ENCODE measurements at places on chromosomes 5 and 9. TPM values are rescaled to one million over a fixed set of nuclear protein-coding genes. Genes with fewer than 3 reads are reported as not detected.

The KCNV2 gene
- total RNA-seq: 1.4 TPM

The CFAP77 gene
- 2.4 TPM for total RNA-seq

The EIF4E1B gene
- total RNA-seq: not detected

The OR1J1 gene
- total RNA-seq: not detected

The MOB3B gene
- total RNA-seq: 3.1 TPM

The PCDHGA8 gene
- 4.2 TPM for total RNA-seq

The LPAR1 gene
- total RNA-seq: 29.2 TPM

The EPB41L4B gene
- total RNA-seq: 13.3 TPM

The PLAC8L1 gene
- not detected for total RNA-seq

The AUH gene
- 76.1 TPM for total RNA-seq

GRCh38 chr5:67493676-67494075, 297.1 kb upstream of the CD180 start:
- DNase-seq: peak; percentile 38

DNA sequence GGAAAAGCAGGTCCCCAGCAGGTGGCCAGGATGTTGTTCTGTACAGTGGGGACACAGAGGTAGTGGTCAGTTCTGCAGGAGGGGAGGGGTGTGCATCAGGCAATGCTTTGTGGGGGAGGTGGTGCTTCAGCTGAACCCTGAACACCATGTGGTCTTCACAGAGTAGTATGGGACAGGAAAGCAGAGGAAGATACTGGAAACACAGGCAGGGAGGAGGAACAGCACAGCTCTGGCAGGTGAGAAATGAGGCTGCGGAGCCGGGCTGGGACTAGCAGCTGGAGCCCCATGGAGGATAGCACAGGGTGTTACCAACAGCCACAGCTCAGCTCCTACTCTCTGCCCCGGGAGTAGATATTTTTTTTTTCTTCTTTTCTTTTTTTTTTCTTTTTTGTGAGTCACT, 161.5 kb downstream of the ENTREP1 start:
- DNase-seq: no peak

- no peak for DNase-seq
Measured at GRCh38 chr9:26205261-26205660, 527.0 kb upstream of the TUSC1 start.

- DNase-seq: no peak
Measured at GRCh38 chr9:126049896-126050604, 276.6 kb upstream of the MVB12B start.

DNA sequence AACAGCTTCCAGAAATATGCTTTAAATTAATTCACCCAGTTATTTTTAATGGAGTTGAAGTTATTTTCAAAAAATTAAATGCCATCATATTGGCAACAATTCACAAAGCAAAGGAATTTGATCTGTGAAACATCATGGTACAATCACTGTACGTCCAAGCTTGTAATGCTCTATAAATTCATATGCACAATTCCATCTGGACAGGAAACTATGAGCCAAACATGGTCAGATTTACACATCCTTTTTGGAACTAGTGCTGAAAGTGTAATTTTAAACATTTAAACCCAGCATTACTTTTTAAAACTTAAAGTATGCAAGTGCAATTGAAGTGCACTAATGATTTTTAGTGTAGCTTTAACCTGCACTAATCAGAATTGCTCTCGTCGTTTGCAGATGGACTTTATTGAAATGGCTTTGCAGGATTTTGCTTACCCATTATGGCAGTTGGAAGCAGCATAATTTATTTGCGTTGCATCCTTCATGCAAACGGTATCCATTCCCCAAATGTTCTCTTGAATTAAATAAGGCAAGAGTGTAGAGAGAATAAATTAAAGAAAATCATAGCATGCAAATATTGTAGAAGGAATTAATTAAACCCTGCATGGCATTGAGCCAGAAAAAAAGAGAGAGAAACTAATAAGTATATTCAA, 21.0 kb upstream of the OR13F1 start:
- no peak for DNase-seq

DNA sequence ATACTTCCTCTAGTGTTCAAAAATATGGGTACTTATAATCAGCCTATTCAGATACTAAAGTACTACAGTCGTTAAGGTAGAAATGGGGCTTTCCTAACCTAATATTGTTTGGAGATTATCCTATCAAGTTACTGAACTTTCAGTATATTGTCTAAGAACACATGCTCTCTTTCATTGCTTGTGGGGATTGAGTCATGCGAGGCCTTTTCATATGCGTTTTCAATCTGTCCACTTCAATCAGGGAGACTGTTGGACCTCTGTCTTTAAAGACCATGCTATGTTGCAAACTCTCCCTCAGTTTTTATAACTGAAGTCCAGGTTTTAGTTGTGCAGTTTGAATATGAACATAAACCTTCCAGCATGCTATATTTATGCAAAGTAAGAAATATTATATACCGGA, 15.0 kb downstream of the PRR16 start:
- no peak for DNase-seq

GRCh38 chr5:180823940-180824629, 21.5 kb upstream of the MGAT1 start:
- DNase-seq: no peak

DNA sequence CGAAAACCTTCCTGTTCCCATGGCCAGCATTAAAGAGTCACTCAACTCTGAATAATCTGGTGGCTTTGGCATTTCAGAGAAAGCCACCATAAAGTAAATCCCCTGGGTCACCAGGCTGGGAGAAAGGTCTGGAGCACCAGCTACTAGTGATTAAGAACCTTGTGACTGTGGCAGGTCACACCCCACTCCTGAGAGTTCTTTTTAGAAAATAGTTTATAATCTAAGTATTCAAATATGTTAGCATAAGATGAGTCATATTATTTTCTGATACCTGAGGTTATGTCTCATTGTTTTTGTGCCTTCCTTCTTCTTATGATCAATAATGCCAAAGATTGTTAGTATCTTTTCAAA, 351.7 kb downstream of the ARRDC3 start:
- DNase-seq: no peak

GRCh38 chr5:152288499-152288898, 116.6 kb downstream of the NMUR2 start:
- DNase-seq: no peak

- DNase-seq: no peak
Measured at GRCh38 chr9:79817438-79818004, 245.8 kb downstream of the TLE4 start.

DNA sequence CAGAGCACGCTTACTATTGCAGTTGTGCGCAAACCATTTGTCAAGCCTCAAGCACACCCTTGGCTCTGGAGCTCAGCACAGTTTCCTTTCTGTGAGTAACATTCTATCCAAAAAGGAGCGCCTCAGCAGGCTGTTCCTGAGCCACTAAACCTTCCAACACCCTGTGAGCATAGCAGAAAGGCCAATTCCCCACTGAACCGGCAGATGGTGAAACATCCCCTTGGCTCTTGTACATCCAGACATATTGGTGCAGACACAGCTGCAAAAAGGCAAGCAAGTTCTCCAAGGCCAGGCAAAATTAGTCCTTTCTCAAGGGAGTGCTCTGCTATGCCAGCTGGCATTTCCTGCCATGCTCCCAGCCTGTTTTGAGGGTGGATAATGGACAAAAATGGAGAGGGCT, 44.1 kb upstream of the CEMIP2 start:
- no peak for DNase-seq

DNA sequence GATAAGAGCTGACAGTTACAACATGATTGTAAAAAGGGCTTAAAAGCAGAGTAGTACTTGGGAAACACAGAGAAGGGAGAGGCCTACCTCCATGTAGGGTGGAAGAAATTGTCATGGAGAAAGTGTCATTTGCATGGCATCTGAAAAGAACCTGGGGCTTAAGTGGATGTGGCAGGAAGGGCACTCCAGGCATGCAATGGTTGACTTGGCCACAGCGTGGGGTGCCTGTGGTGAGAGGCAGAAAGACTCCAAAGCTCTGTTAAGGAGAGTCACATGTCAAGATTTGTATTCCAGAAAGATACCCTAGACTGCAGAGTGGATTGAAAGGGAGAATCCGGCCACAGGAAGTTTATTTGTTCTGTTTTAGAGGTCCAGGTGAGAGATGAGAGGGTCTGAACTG, 2.4 kb downstream of the POLR3G start:
- DNase-seq: no peak

DNA sequence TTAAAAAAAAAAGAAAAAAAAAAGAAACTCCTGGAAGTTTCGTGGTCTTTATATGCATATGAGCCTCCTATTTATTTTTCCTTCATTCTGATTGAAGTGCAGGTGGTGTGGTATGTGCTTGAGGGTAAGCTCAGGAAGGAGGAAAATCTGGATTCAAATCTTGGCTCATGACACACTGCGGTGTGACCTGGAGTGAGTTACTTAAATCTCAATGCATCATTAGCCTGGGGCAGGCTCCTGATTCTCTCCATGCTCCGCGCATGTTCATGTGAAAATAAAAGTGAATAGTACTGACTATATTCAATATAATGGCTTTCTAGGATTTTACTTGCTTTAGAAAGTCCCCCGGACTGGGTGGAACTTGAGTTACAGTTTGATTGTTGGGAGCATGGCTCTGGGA, 35.6 kb downstream of the PTTG1 start:
- no peak for DNase-seq

DNA sequence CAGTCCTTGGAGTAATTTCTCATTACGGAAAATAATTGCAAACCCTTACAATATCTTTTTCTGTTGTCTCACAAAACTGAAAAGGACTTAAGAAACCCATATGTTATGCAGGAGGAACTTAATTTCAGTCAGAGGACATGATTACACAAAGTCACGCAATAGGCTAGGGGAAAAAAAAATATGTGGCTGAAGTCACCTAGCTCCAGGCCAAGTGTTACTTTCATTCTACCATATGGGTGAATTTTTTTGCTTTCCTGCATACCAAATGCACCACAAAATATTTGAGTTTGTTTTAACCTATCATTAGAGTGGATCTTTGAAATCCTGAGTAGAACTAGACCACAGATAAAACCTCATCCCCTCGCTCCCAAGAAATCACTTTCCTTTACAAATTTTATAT, 523.5 kb downstream of the CAAP1 start:
- DNase-seq: no peak

- no peak for DNase-seq
Measured at GRCh38 chr9:127495884-127496555, 44.7 kb downstream of the LRSAM1 start.

GRCh38 chr9:97179616-97180015, 127.8 kb upstream of the CCDC180 start:
- no peak for DNase-seq

DNA sequence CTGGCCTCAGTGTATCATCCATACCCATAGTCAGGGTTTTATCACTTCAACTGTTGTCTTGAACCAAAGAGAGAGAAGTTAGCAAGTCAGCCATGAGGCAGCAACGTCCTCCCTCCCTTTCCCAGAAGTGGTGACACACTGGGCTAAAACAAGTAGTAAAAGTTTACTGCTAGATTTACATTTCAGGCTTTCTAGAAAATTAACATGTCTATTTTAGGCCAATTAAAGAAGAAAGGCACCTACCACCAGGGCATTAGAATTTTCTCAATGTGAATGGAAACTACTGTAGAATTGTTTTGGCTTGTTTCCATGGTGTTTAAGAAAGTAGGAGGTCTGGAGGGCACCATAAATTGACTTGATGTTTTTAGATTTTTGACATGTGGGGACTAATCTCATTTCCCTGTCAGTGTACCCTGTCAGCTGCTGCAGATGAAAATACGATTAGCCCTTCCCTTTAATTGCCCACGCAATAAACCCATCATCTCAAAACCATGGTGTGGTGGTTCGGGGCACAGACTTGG, 121.8 kb upstream of the ELL2 start:
- no peak for DNase-seq

- DNase-seq: no peak
Measured at GRCh38 chr5:142315096-142315900, 9.5 kb downstream of the SPRY4 start.

- no peak for DNase-seq
Measured at GRCh38 chr9:127776924-127777289, 1.6 kb downstream of the SH2D3C start.

DNA sequence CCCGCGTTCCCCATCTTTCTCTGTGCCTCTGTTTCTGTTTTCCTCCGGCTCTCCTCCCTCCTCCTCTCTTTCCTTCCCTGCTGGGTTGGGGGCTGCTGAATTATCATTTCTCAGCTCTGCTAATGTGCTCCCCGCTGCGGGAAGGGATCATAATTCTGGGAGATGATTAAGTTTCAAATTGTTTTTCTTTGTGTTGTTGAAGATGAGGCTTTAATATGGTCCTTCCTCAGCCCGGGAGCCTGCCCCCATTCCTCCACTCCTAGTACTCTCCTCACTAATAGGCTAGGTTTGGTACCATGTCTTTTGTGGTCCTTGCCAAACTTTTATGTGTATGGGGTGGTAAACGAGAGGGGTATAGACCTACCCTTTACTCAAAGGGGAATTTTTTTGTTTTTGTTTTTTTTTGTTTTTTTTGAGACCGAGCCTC, 5.7 kb upstream of the PCDH1 start:
- no peak for DNase-seq

DNA sequence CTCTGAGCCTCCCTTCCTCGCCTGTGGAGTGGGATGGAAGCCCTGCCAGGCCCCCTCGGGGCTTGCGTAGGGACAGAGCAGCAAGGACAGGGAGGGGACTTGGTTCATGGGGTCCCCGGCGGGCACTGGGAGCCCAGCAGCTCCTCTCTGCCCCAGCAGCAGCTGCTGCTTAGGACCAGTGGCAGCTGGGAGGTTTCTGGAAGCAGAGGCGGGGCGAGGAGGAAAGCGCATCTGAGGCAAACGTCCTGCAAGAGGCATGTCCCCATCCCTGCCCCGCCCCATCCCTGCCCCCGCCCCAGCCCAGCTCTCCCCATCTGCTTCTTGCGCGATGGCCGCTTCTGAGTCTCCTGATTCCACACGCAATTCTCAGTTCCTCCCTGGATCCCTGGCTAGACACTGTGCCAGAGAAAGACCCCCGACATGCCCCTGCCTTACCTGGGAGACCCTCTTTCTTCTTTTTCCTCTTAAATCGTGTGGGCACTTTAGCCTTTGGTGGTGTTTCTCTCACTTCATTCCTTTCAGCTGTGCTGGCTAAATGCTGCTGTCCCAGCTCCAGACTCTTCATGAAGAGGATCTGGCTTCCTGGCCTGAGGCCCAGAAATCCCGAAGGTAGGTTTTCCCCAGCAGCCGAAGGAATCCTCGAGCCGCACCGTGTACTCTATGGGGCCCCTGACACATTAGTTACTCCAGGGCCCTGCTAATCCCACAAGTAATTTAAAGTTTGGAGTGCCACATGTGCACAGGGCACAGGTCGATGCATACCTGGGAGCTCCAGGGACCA, 4.4 kb upstream of the OR2S2 start:
- no peak for DNase-seq

GRCh38 chr5:141475625-141476131, at the start of gene PCDHGC3:
TSS of gene PCDHGC3 (plus strand) at chr5:141475966. CDS start at chr5:141476117, 151 bp downstream.
- peak; percentile 94 for DNase-seq

DNA sequence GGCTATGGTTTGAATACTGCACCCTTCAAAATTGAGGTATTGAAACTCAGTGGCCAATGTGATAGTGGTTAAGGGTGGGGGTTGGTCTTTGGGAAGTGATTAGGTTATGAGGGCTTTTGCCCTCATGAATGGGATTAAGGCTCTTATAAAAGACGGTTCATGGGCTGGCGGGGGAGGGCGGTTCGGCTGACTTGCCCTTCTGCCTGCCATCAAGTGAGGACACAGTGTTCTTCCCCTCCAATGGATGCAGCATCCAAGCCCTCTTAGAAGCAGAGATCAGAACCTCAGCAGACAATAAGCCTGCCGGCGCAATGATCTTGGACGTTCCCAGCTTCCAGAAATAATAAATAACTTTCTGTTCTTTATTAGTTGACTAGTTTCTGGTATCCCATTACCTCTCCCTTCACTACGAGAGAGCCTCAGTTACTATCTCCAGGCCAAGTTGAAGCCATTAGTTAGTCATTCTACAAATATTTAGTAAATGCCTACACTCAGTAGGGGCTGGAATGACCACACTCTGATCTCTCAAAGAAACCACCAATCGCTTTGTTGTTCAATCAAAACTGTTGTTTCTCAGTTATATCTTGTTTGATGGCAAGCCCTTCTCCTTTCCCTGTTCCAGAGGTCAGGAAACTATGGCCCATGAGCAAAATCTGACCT, 219.3 kb downstream of the TSSK1B start:
- no peak for DNase-seq
